Umbilical cord (tissue), 2 donors: ENCODE measurements at places on chromosomes 16 and 17.

DNA sequence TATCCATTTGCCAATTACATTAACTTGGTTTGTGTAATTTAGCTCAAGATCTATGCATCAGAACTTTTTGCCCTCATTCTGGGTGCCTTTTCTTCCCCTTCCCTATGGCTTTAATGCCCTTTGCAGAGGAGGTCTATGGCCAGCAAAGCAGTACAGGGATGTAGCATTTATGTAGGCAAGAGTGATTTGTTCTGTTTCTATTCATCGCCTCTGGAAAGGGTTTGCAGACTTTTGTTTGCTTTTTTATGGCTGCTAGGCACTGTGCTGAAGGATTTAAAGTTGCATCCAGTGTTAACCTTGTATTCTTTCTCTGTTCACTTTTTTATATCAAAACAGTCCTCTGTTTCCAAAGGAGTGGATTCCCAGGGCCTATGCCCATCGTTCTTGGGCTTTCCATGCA lies 78.0 kb downstream of the ANKFN1 start:
- DNase-seq, result no peak

GRCh38 chr17:41329279-41329948 lies 13.9 kb upstream of the KRTAP17-1 start:
- peak; percentile 22 for DNase-seq

DNA sequence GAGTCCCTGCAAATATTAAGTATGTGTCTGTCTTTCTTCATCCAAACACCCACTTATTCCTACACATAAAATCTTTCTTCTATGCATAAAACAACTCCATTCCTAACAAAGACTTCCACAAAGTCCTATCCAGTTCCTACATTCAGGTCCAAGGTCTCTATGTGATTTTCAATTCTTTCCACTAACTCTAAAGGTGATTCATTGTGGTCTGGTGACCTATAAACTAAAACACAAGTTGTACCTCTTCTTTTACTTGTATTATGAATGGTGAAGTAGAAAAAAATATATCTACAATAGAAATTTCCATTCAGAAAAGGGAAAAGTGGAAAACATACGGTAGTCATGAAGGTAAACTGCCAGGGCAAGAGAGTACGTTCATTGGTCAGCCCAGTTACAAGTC lies 56.6 kb downstream of the USP32 start:
- DNase-seq, result no peak

GRCh38 chr16:1095450-1096168 lies 435 bp downstream of the C1QTNF8 start:
- no peak for DNase-seq

DNA sequence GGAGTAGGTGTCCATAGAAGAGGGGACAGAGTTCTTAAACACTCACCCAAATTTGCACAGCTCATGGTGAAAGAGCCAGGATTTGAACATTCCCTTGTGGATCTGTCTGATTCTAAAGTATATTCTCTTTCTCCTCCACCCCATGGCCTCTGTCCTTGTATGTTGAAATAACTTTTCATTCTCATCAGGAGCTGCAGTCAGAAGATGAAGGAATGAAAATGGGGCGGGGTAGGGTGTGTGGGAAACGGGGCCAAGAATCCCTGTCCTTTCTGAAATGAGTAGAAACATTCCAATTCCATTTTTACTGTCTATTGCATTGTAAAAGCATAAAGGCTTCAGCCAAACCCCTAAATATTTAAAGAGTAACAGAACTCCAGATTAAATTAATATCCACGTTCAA lies 42.8 kb downstream of the NOG start:
- no peak for DNase-seq
